Body of pancreas (tissue), 4 donors: ENCODE measurements at places on chromosomes 4 and X. TPM values are rescaled to one million over a fixed set of nuclear protein-coding genes. Genes with fewer than 3 reads are reported as not detected.

PDGFC gene
- total RNA-seq: 19.1 TPM

DNA sequence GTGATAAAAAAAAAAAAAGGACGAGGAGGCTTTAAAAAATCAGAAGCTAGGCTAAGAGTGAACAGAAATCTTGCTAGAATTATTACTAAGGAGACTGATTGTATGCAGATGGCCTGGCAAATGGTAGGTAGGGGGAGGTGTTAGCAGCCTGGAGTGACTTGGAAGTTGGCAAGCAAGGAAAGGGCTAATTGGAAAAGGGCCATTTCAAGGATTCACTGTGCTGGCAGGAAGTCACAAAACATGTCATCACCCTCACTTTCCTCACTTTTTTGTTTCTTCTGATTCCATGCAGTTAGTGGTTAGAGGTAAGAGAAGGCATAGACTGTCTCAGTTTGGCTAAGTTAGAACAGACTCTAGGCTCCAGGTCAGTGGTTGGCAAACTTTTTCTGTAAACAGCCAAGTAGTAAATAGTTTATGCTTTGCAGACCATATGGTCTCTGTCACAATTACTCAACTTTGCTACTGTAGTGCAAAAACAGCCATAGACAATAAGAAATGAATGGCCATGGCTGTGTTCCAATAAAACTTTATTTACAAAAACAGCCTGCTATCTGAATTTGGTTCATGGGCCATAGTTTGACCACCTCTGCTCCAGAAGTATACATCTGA, 646.5 kb upstream of the ACTRT1 start:
- H3K27me3 ChIP-seq: no peaks in the 10 kb centered on the region
- H3K4me1 ChIP-seq: no peaks in the 10 kb centered on the region
- H3K27ac ChIP-seq: no peak overlapping the region
- no peak for DNase-seq

GRCh38 chrX:69305333-69306062, 140.2 kb upstream of the PJA1 start:
- no peaks in the 10 kb centered on the region for H3K4me1 ChIP-seq
- no peak overlapping the region for H3K4me3 ChIP-seq
- no peaks in the 10 kb centered on the region for H3K27me3 ChIP-seq
- no peak overlapping the region for H3K27ac ChIP-seq
- no peaks in the 10 kb centered on the region for H3K36me3 ChIP-seq
- no peak for DNase-seq

SMIM14 gene
- 24.4 TPM for total RNA-seq

DNA sequence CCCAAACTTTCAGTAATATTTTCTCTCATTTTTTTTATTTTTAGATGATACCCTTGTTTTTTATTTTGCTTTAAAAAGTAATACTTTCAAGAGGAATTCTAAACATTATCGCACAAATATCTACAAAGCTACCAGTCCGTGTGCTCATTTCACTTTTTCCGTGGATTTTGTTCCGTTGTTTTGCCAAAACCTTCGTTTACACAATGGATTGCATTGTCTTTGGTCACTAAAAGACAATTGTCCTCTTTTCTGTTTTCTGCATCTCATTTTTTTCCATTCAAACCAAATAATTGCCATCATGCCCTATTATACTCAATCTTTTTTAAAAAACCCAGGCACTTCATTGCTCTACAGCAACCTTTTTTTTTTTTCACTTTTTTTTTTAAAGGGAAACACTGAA, 214.9 kb downstream of the CXXC4 start:
- H3K4me3 ChIP-seq: no peak overlapping the region
- no peak overlapping the region for H3K27ac ChIP-seq
- H3K27me3 ChIP-seq: no peaks in the 10 kb centered on the region
- no peaks in the 10 kb centered on the region for H3K36me3 ChIP-seq
- no peak for DNase-seq
- no peaks in the 10 kb centered on the region for H3K4me1 ChIP-seq

- H3K4me3 ChIP-seq: no peak overlapping the region
- H3K27me3 ChIP-seq: no peaks in the 10 kb centered on the region
- no peak for DNase-seq
These were observed 127.1 kb upstream of the SLC4A4 start for GRCh38 chr4:71211748-71212147.

- no peaks in the 10 kb centered on the region for H3K4me1 ChIP-seq
- no peak for DNase-seq
- H3K4me3 ChIP-seq: no peak overlapping the region
- H3K27me3 ChIP-seq: no peaks in the 10 kb centered on the region
- no peak overlapping the region for H3K27ac ChIP-seq
- H3K36me3 ChIP-seq: no peaks in the 10 kb centered on the region
These were observed 51.3 kb downstream of the SOD3 start for GRCh38 chr4:24846716-24847115.

- H3K36me3 ChIP-seq: no peaks in the 10 kb centered on the region
- no peak overlapping the region for H3K27ac ChIP-seq
- no peaks in the 10 kb centered on the region for H3K4me1 ChIP-seq
- peak; percentile 69 for DNase-seq
These were observed 22.4 kb upstream of the CLTRN start for GRCh38 chrX:15686818-15687685.

NMU gene
- total RNA-seq: not detected

DNA sequence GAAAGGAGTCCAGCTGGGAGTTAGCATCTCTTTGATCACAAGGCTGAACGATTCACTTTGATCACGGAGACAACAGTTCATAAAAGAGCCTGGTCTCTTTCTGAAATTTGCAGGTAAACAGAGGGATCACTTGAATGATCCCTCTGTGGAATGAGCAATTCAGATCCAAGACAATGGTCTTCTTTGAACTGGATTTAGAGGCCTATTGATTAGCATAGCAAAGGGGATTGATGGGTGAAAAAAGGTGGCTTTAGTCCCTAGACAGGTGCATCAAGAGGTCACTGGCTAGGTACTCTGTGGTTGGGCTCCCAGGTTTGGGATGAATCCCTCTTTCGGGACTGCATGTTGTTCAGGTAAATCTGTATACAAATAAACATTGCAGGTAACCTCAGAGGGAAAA, 223.8 kb upstream of the TAPT1 start:
- no peaks in the 10 kb centered on the region for H3K27me3 ChIP-seq
- no peak overlapping the region for H3K4me3 ChIP-seq
- no peak overlapping the region for H3K27ac ChIP-seq
- no peaks in the 10 kb centered on the region for H3K36me3 ChIP-seq
- H3K4me1 ChIP-seq: peaks cover 6% of the 10 kb centered on the region
- no peak for DNase-seq

GRCh38 chr4:167826281-167826680, 266.1 kb upstream of the ANXA10 start:
- H3K4me3 ChIP-seq: no peak overlapping the region
- no peak for DNase-seq
- H3K36me3 ChIP-seq: no peaks in the 10 kb centered on the region

DNA sequence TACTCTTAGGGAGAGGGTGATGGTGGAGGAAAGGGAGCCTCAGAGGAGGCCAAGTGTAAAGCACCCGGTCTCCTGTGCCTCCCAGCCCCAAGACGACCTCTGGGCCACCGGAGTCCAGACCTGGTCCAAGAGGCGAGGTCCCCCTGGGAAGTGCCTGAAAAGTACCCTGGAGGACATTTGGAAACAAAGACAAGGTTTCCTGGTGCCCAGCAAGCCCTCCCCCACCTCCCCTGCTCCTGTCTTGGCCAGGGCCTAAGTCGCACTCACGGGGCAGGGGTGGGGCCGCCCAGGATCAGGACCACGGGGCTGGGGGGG, 532 bp upstream of the SH3BP2 start:
- H3K27me3 ChIP-seq: no peaks in the 10 kb centered on the region
- H3K4me3 ChIP-seq: no peak overlapping the region
- H3K36me3 ChIP-seq: no peaks in the 10 kb centered on the region
- H3K4me1 ChIP-seq: peaks cover 59% of the 10 kb centered on the region
- H3K27ac ChIP-seq: peak overlapping the region; percentile 80
- peak; percentile 5 for DNase-seq

- H3K4me3 ChIP-seq: no peak overlapping the region
- H3K27ac ChIP-seq: no peak overlapping the region
- no peaks in the 10 kb centered on the region for H3K4me1 ChIP-seq
- DNase-seq: no peak
These were observed 74.9 kb downstream of the PRRG1 start for GRCh38 chrX:37424000-37424429.

SLC2A9 gene
- total RNA-seq: 1.6 TPM

- no peak overlapping the region for H3K27ac ChIP-seq
- no peaks in the 10 kb centered on the region for H3K36me3 ChIP-seq
- H3K4me1 ChIP-seq: no peaks in the 10 kb centered on the region
These were observed 9.1 kb downstream of the ZCCHC4 start for GRCh38 chr4:25321703-25322102.

DNA sequence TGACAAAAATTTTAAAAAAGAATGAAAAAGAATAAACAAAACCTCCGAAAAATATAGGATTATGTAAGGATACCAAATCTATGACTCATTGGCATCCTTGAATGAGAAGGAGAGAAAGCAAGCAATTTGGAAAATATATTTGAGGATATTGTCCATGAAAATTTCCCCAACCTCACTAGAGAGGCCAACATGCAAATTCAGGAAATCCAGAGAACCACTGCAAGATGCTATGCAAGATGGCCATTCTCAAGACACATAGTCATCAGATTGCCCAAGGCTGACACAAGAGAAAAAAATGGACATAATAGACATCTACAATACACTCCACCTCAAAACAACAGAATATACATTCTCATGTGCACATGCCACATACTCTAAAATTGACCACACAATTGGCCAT, 135.9 kb upstream of the SPANXB1 start:
- H3K27ac ChIP-seq: no peak overlapping the region
- H3K36me3 ChIP-seq: no peaks in the 10 kb centered on the region
- DNase-seq: no peak
- no peak overlapping the region for H3K4me3 ChIP-seq
- H3K27me3 ChIP-seq: no peaks in the 10 kb centered on the region

DNA sequence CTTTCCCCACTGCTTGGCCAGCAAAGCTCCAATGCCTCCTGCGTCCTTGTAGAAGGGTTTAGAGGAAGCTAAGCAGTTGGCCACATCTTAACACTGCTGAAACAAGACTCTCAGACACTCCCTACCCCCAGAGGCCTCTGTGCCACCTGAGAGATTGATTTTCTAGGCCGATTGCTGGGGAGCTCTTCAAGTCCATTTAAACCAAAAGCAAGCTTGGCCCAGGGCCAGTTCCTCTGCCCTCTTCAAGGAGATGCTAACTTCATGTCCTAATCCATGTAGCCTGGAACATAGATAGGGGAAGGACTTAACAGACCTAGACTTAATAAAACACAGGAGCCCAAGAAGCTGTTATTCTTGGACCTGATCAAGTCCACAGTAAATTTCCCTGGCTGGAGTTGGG, 27.2 kb upstream of the FMR1NB start:
- H3K4me3 ChIP-seq: no peak overlapping the region
- H3K27me3 ChIP-seq: no peaks in the 10 kb centered on the region
- DNase-seq: peak; percentile 14

GRCh38 chrX:40931921-40932320, 153.3 kb upstream of the USP9X start:
- no peak overlapping the region for H3K27ac ChIP-seq
- no peaks in the 10 kb centered on the region for H3K4me1 ChIP-seq
- no peak for DNase-seq
- H3K27me3 ChIP-seq: no peaks in the 10 kb centered on the region

DNA sequence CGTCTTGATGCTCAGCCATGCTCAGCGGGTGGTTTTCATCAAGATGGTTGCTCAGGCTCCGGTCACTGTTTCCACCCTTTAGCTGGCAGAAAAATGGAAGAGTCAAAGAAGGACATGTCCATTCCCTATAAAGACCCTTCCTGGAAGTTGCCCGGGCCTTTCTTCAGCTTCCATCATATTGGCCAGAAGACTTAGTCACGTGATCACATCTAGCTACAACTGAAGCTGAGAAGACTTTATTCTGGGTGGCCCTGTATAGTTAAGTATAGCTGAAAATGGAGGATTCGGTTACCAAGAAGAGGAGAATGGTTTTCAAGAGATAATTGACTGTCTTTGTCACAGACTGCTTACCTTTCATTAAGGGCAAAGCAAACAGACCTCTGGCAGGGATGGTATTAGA, 296.7 kb upstream of the CASK start:
- no peak for DNase-seq
- no peak overlapping the region for H3K27ac ChIP-seq
- no peaks in the 10 kb centered on the region for H3K4me1 ChIP-seq
- no peaks in the 10 kb centered on the region for H3K36me3 ChIP-seq

GPRIN3 gene
- 5.3 TPM for total RNA-seq

DNA sequence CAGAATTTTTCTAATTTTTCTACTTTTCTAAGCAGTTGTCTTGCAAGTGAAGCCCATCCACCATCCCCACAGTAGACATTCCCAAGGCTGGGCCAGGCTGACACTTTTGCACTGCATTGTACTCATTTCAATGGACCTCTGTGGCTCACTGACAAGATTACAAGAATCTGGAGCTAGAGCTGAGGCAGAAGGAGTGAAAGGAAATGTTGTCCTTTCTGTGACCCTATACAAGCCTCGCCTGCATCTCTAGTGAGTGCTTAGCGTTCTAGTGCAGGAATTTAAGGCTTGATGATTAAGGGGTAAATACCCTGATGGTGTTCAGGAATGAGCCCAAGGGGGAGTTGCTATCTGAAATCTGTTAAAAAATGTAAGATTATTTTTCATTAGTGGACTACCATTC, 6.3 kb downstream of the MAGED1 start:
- H3K27me3 ChIP-seq: no peaks in the 10 kb centered on the region
- no peaks in the 10 kb centered on the region for H3K36me3 ChIP-seq
- H3K27ac ChIP-seq: no peak overlapping the region
- no peak for DNase-seq

DNA sequence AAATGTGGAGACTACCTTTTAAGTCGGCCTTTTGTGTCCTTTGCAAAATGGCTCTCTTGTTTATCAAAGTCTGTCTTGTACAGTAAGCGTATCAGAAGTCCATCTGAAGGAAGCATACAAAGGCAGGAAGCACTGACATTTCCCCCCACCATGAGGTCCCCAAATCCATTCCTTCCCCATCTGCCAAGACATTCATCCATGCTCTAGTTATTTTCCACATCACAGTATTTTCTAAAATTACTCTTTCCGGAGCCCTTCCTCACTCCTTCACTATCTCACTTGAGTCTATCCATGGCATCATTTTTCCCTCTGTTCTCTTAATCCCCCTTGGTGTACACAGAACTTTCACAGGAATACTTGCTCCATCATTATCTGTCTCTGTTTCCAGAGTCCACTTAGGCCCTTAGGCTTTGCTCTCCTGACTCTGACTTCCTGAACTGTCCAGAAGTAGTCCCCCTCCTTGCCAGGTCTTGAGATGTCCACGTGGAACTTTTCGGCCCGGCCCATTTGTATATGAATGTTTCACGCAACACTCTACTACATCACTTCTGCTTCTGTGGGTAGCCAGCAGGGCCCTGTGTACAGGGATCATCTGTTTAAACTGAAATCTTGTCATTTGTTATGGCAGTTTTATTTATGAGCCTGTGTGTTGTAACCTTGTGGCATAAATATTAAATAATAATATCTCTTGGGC, 2.1 kb downstream of the SEL1L3 start:
- H3K27me3 ChIP-seq: no peaks in the 10 kb centered on the region
- H3K4me3 ChIP-seq: no peak overlapping the region
- peak overlapping the region; percentile 86 for H3K27ac ChIP-seq
- no peak for DNase-seq
- H3K36me3 ChIP-seq: no peaks in the 10 kb centered on the region
